ENCODE measurements at places on chromosomes 5 and 9. TPM values are rescaled to one million over a fixed set of nuclear protein-coding genes. Genes with fewer than 3 reads are reported as not detected.
A peak's percentile ranks its signal among the peaks of the same experiment; 100 is the strongest.

Gene RHOBTB3
- total RNA-seq = 169 TPM

Gene RFESD
- 1.4 TPM for total RNA-seq

Gene DMRT2
- total RNA-seq = not detected

Gene IL9
- not detected for total RNA-seq

Gene PCDHA10
- total RNA-seq = not detected

Gene LECT2
- not detected for total RNA-seq

Gene HRCT1
- 4.1 TPM for total RNA-seq

Gene SLC44A1
- total RNA-seq = 49.4 TPM

Gene SMC5
- total RNA-seq = 18.1 TPM

Gene NUTM2F
- not detected for total RNA-seq

DNA sequence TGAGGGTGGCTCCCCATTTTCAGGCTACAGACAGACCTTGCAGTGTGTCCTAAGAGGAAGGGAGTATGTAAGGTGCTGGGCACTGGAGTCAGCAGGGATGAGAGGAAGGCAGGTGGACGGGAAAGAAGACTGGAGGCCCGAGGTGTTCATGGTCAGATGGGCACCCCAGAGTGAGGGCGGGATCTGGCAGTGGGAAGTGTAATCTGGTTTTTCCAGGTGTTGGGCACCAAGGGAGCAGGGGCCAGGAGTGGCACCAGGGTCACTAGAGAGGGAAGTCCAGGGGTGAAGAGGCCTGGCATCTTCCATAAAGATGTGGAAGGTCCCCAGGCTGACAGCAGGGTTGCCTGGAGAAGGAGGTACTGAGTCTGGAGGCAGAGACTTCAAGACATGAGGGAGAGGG lies 29.7 kb downstream of the PITX1 start:
- no peaks in the 10 kb centered on the region for H3K4me1 ChIP-seq
- H3K27ac ChIP-seq = no peak overlapping the region
- H3K27me3 ChIP-seq = peaks cover 7% of the 10 kb centered on the region
- no peaks in the 10 kb centered on the region for H3K36me3 ChIP-seq

DNA sequence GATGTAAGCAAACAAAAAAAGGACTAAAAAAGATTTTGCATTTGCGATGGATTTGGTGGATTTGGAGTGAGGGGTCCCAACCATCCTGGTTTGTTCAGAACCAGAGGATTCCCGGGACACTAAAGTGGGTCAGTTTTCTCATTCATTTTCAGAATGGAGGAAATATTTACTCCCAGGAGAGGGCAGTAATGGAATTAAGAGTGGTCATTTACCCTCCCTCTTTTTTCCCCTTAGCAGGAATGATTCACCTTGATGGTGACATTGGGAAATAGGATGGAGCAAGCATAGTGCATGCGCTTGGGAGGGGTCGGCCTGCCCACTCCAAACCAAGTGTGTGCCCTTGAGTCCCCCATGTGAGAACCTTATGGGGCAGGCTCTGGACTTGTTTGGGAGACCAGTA lies 164.2 kb upstream of the PUM3 start:
- peaks cover 6% of the 10 kb centered on the region for H3K27me3 ChIP-seq
- H3K27ac ChIP-seq = no peak overlapping the region
- H3K4me3 ChIP-seq = no peak overlapping the region
- H3K4me1 ChIP-seq = no peaks in the 10 kb centered on the region
- H3K36me3 ChIP-seq = no peaks in the 10 kb centered on the region

GRCh38 chr9:20207176-20207575 lies 415.1 kb downstream of the MLLT3 start:
- peaks cover 12% of the 10 kb centered on the region for H3K27me3 ChIP-seq
- DNase-seq = no peak
- no peaks in the 10 kb centered on the region for H3K4me1 ChIP-seq
- no peaks in the 10 kb centered on the region for H3K36me3 ChIP-seq
- no peak overlapping the region for H3K4me3 ChIP-seq

DNA sequence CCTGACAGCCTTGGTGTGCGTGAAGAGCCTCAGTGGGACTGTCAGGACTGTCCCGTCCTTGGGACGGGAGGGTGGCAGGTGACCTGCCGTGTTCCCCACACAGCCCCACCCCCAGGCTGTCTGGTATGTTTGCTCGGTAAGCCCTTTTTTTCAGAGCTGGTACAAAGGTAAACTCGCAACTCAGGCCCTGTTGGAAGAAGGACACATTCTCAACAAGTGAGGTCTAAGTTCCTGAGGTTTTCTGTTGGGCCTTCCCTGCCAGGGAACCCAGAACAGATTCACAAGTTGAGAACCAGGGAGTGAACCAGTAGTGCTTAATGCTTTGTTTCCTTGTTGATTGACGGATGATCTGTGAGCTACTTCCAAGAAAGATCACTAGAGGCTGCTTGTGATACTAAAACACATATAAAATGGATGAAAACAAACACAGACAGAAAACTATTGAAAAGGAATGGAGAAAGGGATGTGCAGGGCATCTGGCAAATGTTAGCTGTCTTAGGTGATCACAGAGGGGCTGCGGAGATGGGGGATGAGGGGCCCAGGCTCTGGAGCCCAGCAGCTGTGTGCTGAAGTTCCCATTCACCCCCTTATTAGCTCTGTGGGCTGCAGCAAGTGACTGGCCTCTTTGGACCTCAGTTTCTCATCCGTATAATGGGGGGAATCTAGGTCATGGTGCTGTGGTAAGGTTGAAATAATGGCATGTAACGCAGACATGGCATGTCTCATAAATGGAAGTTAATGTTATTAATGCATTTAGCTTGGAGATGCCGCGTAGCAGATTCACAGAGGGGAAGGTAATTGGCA lies 2.7 kb downstream of the NDST1 start:
- no peak overlapping the region for H3K4me3 ChIP-seq
- H3K36me3 ChIP-seq = no peaks in the 10 kb centered on the region
- H3K27me3 ChIP-seq = peaks cover 3% of the 10 kb centered on the region
- no peak for DNase-seq
- peaks cover 69% of the 10 kb centered on the region for H3K4me1 ChIP-seq
- peak overlapping the region; percentile 61 for H3K27ac ChIP-seq

DNA sequence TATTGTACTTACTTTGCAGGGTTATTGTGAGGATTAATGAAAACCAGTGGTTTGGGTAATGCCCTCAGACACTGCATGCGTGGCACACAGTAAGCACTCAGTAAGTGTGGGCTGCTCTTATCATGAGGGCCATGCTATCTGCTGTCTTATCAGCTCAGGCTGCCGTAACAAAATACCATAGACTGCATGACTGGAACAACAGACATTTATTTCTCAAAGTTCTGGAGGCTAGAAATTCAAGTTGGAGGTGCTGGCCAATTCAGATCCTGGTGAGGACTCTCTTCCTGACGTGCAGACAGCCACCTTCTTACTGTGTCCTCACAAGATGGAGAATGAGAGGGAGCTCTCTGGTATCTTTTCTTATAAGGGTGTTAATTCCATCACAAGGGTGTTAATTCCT lies 23.9 kb upstream of the SH3PXD2B start:
- H3K27me3 ChIP-seq = peaks cover 16% of the 10 kb centered on the region
- H3K36me3 ChIP-seq = no peaks in the 10 kb centered on the region
- H3K4me1 ChIP-seq = no peaks in the 10 kb centered on the region
- no peak overlapping the region for H3K4me3 ChIP-seq
- no peak overlapping the region for H3K27ac ChIP-seq

DNA sequence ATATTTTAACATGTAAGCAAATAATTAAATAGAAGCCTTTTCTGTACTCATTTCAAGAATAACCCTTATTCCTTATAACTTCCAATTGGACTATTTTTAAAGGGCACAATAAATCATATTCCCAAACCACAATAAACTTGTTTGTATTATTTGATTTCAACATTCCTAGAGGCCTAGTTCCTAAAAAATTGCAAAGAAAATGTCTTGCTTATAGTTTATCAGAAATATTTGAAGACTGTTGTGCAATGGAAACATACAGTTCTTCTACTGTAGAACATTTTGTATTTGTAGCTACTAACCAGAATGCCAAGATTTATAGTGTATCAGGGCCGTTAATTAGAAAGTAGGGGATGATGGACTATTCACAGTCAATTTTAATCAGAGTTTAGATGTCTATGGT lies 1037.0 kb upstream of the CDH18 start:
- H3K27ac ChIP-seq = no peak overlapping the region
- DNase-seq = no peak
- no peaks in the 10 kb centered on the region for H3K27me3 ChIP-seq
- no peaks in the 10 kb centered on the region for H3K4me1 ChIP-seq

GRCh38 chr5:14445013-14445412 lies 136.6 kb upstream of the OTULINL start:
- peak; percentile 30 for DNase-seq
- H3K27me3 ChIP-seq = peaks cover 22% of the 10 kb centered on the region
- H3K4me1 ChIP-seq = peaks cover 100% of the 10 kb centered on the region
- H3K36me3 ChIP-seq = peaks cover 46% of the 10 kb centered on the region
- peak overlapping the region; percentile 98 for H3K27ac ChIP-seq
- H3K4me3 ChIP-seq = peak overlapping the region; percentile 71

GRCh38 chr9:129500161-129500862 lies 120.6 kb downstream of the C9orf50 start:
- peaks cover 83% of the 10 kb centered on the region for H3K4me1 ChIP-seq
- peaks cover 27% of the 10 kb centered on the region for H3K36me3 ChIP-seq
- no peak for DNase-seq

DNA sequence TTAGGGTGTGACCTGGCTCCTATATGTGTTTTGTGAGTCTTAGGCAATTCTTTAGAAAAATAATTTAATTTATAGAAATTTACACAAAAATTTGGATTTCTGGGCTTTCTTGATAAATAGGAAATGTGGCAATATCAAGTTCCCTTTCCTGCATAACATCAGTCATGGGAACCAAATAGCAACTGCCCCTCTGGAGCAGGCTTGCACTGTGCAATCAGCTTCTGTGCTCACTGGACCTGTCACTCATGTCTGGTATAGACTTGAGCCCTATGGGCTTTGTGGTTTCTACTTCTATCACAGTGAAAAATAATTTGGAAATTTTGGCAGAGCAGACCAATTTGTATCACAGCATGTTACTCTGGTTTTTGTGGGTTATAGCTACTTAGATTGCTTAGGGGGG lies 131.7 kb downstream of the ADGRV1 start:
- H3K27ac ChIP-seq = no peak overlapping the region
- no peak overlapping the region for H3K4me3 ChIP-seq
- no peaks in the 10 kb centered on the region for H3K27me3 ChIP-seq
- H3K4me1 ChIP-seq = no peaks in the 10 kb centered on the region
- no peak for DNase-seq
- H3K36me3 ChIP-seq = no peaks in the 10 kb centered on the region

DNA sequence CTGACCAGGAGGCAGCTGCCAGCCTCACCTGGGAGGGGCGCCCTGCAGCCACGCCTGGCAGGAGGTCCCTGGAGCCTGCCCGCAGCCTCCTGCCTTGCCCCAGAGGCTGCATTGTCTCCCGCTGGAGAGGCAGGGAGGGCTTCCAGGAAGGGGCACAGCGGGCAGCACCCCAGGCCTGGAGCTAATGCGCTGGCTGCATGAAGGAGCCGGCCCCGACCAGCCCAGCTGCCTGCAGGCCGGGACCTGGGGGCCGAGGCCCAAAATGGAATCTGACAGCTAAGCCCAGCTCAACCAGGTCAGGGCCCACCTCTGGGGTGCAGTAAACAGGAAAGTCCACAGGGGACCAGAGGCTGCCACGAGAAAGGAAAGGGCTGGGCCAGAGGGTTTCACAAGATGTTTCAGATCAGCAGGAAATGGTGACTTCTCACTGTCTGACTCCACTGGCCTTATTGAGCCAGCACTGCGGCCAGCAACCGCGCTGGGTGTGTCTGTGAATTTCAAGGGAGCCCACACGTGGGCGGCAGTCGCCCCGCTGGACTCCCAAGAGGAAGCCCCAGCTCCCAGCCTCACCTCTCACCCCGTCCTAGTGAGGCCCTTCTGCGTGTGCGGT lies 18.6 kb upstream of the NOTCH1 start:
- H3K36me3 ChIP-seq = no peaks in the 10 kb centered on the region
- H3K27ac ChIP-seq = no peak overlapping the region
- DNase-seq = peak; percentile 63
- no peaks in the 10 kb centered on the region for H3K27me3 ChIP-seq

GRCh38 chr9:89522261-89522958 lies 24.5 kb upstream of the SEMA4D start:
- no peak overlapping the region for H3K27ac ChIP-seq
- no peaks in the 10 kb centered on the region for H3K36me3 ChIP-seq
- no peak for DNase-seq
- peaks cover 15% of the 10 kb centered on the region for H3K27me3 ChIP-seq

GRCh38 chr5:38853753-38854470 lies 8.1 kb downstream of the OSMR start:
- peak overlapping the region; percentile 72 for H3K4me3 ChIP-seq
- DNase-seq = peak; percentile 94
- H3K27ac ChIP-seq = peak overlapping the region; percentile 90
- H3K36me3 ChIP-seq = peaks cover 58% of the 10 kb centered on the region
- H3K4me1 ChIP-seq = peaks cover 64% of the 10 kb centered on the region
